Activated CD8-positive, alpha-beta memory T cell treated with anti-CD3 and anti-CD28 coated beads for 1 hour (primary cell): ENCODE measurements at places on chromosomes 4 and X.

DNA sequence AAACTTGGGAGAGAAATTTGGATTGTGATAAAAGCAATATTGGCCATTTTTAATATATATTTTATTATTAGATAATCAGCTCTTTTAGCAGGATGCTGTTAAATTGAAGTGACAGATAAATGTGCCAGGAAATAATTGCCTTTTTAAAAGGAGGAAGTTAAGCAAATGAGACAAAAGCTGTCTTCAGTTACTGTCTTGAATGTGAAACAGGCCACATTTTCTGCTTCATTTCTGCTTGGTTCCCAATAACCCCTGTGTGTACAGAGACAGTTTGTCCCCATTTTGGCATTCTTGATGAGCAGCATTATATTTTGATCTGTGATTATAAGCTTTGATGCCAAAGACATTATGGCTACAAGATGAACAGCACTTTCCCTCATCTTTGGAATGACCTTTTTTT is 953 bp downstream of the EPGN start:
- no peak for DNase-seq

DNA sequence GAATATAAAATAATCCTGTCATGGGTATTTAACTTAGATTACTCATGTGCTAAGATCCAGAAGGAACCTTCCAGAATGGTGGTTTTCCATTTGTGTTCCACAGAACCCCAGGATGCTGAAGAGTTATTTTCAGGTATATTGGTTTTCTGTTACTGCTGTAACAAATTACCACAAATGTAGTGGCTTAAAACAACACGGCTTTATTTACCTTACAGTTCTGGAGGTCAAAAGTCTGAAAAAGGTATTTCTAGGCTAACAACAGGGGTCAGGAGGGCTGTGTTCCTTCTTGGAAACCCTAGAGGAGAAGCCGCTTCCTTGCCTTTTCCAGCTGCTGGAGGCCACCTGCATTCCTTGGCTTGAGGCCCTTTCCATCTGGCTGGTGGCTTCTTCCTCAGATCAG is 57.9 kb upstream of the HPSE start:
- DNase-seq, result no peak

DNA sequence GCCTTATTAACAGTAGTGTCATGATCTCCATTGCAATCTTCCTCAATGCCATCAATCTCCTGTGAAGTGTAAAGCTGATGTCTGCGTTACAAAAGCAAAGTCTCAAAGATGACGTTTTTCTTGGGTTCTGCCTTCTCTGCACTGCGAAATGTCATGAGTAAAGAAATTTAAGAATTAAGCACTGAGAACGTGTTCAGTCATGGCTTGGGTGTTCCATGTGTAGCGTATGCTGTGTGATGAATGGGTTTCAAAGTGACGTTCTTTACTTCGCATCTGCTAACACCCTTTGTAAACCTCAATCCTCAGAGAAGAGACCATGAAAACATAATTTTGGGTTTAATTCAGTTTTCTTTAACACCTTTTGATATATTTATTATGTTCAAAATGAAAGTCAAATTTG is 999 bp downstream of the NAP1L5 start:
- no peak for DNase-seq

GRCh38 chrX:103776546-103776945 is at the start of gene PLP1:
Gene PLP1 (plus strand): TSS chrX:103776840. CDS start chrX:103776996, 156 bp downstream.
- DNase-seq, result no peak

- DNase-seq, result no peak
These were observed 27.4 kb upstream of the ARX start for GRCh38 chrX:25043192-25043591.

GRCh38 chr4:173194157-173194556 is 25.5 kb downstream of the GALNT7 start:
- no peak for DNase-seq
